ENCODE measurements at places on chromosomes 5 and 9.
A peak's percentile ranks its signal among the peaks of the same experiment; 100 is the strongest.

DNA sequence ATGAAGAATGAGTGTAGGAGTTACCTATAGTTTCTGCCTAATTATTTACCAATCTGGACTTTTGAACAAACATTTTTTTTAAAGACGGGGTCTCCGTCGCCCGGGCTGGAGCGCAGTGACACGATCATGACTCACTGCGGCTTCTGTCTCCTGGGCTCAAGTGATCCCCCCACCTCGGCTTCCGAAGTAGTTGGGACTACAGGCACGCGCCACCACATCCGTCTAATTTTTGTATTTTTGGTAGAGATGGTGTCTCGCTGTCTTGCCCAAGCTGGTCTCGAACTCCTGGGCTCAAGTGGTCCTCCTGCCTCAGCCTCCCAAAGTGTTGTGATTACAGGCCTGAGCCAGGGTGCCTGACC lies 1.5 kb downstream of the CTNNA1 start:
- DNase-seq = no peak

DNA sequence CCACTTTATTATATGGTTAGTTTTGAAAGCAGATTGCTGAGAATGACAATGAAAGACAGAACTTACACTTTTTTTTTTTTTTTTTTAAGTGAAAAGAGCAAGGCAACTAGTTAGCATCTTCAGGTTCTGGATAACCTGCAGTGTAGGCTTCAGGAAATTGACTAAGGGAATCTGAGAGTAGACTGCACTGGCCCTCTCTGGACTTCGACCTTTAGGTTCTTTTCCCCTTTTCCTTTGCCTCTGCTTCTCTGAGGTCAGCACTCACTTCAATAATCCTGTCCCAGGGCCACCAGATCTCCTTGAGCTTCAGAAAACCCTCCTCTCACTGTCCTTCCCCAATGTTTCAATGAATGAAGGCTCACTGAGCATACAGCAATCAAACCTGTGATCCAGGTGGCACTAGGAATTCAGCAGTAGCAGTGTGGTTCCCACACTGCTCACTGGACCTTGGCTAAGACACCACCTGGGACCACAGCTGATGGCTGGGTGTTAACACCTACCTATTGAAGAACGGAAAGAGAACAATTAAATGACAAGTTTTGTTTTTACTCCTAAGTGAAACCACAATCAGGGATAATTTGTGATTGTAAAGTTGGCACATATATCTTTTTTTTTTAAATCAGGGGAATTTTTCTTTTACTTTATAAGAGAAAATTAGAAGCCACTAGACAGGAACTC lies 85.8 kb upstream of the IL6ST start:
- DNase-seq = no peak

DNA sequence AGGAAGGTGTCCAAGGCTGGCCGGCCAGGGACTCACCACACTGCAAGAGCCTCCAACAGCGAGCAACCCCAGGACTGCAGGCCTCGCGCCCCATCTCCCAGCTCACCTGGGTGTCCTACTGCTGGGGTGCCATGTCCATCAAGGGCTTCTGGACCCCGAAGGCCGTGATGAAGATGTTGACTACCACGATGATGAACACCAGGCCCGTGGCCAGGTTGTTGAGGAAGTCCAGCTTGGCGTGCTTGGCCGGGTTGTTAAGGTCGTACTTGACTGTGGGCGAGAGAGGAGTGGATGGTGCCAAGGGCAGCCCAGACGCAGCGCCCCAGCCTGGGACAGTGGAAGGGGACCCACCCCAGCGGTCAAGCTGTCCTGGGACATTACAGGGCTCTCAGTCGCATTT lies 9.3 kb downstream of the NINJ1 start:
- no peak for DNase-seq

DNA sequence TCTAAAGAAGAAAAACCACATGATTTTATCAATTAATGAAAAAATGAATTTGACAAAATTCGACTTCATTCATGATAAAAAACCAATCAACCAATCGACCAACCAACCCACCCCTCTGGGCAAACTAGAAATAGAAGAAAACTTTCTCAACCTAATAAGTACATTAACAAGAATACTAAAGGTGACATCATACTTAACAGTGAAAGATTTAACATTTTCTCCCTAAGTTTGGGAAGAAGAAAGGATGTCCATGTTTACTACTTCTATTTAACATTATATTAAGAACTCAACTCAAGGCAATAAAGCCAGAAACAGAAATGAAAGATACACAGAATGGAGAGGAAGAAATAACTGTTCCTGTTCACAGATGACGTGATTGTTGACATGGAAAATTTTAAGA lies 476.1 kb upstream of the MEF2C start:
- no peak for DNase-seq

DNA sequence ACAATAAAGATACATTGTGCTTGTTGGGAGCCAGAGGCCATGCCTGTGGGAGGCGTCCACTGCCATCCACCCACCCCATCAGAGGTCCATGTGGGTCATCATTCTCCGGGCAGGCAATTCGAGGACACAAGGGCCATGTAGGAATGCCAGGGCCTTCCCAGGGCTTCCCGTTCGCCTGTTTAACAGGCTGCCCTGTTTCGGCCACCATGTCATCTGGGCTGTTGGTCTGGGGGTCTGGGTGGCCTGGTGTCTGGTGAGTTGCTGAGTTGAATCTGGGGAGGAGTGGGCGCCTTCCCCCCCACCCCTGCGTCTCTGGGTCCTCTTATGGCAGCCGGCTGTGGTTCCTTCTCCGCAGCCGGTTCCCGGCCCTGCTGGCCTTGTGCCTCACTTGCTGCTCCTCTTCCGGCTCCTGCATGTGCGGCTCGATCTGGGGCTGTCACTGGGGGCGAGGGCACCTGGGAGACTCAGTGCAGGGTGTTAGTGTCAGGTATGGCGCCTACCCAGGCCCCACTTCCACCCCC lies 117.4 kb downstream of the WNK2 start:
- no peak for DNase-seq

- DNase-seq = no peak
Observed at GRCh38 chr5:67221487-67222242, 25.1 kb upstream of the CD180 start.

- peak; percentile 65 for DNase-seq
Observed at GRCh38 chr9:96158909-96159575, 142.9 kb downstream of the HSD17B3 start.

DNA sequence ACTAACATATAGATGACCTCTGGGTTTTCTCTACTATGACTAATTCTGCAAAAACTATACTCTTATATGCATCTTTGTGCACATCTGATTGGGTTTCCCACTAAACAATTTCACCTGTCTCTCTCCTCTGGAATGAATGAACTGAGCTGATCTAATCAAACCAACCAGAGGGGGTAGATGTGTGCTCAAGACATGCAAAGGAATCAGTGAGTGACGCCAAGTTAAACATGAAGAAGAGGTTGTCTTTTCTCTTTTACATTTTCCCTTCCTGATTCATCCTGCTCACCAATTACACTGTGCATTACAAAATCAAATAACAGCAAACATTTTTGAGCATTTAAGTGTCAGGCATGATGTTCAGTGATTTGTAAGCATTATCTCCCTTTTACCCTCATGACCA lies 29.6 kb upstream of the GRXCR2 start:
- DNase-seq = no peak

DNA sequence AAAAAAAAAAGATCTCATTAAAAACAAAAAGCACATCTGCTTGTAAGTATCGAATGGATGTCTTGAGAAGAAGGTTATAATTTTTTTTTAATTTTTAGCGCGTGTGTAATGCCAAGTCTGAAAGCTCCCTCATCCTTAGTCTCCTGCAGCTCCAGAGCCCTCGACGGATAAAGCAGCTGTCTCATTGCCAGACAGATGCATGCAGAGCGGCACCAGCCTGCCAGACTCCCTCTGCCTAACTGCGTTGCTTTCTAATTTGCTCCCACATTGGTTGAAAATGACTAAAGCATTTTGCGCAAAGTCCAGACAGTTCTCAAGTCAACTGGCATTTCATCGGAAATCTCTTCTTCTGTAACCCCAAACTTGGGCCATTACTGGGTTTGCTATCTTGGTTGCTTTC lies 29.4 kb downstream of the OLFM1 start:
- no peak for DNase-seq

DNA sequence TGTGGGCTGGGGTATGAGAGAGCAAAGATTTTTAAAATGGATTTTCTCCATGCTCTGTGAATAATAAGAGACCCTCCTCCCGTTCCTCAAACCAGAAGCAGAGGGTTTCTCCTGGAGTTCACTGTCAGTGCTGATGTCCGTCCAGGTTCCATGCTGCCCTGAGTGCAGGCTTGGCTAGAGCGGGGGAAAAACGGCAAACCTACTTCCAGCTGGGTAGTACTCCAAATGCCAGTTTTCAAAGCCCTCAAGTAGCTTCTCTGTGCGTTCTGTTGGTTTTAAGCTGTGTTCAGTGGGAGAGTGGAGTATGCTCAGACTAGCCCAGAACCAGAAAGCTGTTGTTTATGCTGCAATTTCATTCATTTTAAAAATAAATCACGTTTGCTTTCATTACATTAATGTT lies 40.3 kb downstream of the RASGEF1C start:
- DNase-seq = no peak

- no peak for DNase-seq
Observed at GRCh38 chr5:1826235-1826980, 25.2 kb downstream of the NDUFS6 start.

DNA sequence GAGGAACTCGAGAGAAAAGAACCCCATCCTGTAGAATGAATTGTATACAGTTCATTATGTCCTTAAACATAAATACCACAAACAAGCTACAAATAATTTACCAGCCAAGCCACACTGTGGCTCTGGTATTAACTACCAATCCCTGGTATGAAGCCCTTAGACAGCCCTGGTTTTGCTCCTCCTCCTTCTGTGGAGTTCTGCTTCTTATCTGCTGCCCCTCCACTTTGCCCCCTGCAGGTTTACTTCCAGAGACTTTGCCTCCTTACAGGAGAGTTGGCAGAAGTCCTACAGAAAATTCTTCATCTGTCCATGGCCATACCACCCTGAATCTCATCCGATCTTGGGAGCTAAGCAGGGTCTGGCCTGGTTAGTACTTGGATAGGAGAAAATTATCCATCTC lies 219.8 kb downstream of the ACTL7B start:
- DNase-seq = no peak

- DNase-seq = no peak
Observed at GRCh38 chr9:107177857-107178256, 105.2 kb upstream of the RAD23B start.

DNA sequence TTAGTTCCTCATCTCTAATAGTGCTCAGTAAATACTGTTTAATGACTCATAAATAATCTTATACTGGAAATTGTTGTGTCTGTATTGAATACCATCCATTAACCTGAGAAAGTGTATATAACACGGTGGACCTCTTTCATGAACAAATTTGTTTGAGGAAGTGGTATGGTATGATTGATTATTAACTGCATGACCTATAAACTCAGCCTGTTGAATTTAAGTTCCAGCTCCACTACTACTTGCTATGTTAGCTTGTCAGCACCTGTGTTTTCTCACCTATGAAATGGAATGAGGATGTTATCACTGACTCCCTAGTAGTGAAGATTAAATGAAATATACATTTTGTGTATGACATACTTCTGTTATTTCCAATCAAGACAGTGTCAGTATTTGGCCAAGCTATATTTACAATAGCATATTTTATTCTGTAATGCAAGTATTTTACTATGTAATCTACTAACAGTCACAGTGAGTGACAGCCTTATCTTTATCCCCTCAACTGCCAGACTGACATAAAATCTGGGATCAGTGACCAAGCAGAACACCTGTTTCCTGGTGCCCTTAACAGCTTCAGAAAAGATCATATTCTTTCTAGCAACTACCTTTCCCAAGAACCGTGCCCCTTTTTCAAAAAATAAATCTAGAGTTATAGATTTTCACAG lies 77.3 kb upstream of the ITGA1 start:
- no peak for DNase-seq

DNA sequence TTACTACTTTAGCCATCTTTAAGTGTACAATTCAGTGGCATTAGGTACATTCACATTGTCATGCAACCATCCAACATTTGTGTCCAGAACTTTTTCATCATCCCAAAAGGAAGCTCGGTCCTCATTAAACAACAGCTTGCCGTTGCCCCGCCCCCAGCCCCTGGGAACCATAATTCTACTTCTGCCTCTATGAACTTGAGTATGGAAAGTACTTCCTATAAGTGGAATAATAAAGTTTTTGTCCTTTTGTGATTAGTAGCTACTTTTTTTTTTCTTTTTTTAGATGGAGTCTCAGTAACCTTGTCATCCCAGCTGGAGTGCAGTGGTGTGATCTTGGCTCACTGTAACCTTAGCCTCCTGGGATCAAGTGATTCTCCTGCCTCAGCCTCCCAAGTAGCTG lies 5.0 kb downstream of the GBGT1 start:
- DNase-seq = no peak

GRCh38 chr5:141484641-141485311 lies at the start of gene PCDHGC4:
Gene PCDHGC4 (plus strand): TSS chr5:141485030. CDS start chr5:141485174, 144 bp downstream.
- no peak for DNase-seq

DNA sequence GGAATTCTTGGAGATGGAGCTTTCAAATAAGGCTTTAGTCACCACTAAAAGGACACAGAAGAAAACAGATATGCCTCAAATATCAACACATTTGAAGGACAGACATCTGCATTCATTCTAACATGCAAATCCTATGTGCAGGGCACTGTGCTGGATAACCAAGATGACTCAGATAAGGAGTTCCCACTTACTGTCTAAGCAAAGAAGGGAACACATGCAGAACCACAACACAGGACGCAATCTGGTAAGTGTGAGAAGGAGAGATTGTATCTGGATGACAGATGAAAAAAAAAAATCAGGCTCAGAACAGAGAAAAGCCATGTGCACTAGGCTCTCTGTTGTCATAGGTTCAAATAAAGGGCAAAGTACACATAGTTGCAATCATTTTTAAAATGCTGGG lies 42.5 kb downstream of the ELAVL2 start:
- no peak for DNase-seq

GRCh38 chr5:54563083-54563761 lies 45.7 kb downstream of the SNX18 start:
- no peak for DNase-seq

- DNase-seq = no peak
Observed at GRCh38 chr9:110104261-110104809, 103.6 kb downstream of the C9orf152 start.

DNA sequence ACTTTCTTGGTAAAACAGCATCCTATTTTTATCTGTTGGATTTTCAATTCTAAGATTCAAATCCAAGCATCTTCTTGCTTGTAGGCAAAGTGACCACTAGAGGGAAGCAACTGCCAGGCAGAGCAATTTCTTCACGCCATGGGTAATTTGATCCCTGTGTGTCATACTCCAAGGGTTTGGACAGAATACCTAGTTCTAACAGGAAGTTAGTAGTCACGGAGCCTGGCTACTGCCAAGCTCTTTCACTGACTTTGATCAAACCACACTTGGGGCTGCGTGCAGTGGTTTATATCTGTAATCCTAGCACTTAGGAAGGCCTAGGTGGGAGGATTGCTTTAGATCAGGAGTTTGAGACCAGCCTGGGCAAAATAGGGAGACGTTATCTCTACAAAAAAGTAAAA lies 473.6 kb upstream of the TNC start:
- peak; percentile 2 for DNase-seq

- no peak for DNase-seq
Observed at GRCh38 chr9:20569525-20569924, 52.8 kb downstream of the MLLT3 start.

GRCh38 chr5:88890070-88890781 lies 7.2 kb upstream of the MEF2C start:
- no peak for DNase-seq
